ENCODE measurements at places on chromosomes 7 and 10. TPM values are rescaled to one million over a fixed set of nuclear protein-coding genes. Genes with fewer than 3 reads are reported as not detected.

Gene ZNF33B
- 7.6 TPM for total RNA-seq

Gene PDK4
- total RNA-seq: 238 TPM

Gene PLEKHS1
- 10.1 TPM for total RNA-seq

Gene HACD1
- total RNA-seq: 52.3 TPM

Gene PHKG1
- not detected for total RNA-seq

Gene LLCFC1
- total RNA-seq: not detected

Gene LRIT1
- not detected for total RNA-seq
